Left kidney (tissue), 8 donors: ENCODE measurements at places on chromosomes 16 and 17. TPM values are rescaled to one million over a fixed set of nuclear protein-coding genes. Genes with fewer than 3 reads are reported as not detected.

DNA sequence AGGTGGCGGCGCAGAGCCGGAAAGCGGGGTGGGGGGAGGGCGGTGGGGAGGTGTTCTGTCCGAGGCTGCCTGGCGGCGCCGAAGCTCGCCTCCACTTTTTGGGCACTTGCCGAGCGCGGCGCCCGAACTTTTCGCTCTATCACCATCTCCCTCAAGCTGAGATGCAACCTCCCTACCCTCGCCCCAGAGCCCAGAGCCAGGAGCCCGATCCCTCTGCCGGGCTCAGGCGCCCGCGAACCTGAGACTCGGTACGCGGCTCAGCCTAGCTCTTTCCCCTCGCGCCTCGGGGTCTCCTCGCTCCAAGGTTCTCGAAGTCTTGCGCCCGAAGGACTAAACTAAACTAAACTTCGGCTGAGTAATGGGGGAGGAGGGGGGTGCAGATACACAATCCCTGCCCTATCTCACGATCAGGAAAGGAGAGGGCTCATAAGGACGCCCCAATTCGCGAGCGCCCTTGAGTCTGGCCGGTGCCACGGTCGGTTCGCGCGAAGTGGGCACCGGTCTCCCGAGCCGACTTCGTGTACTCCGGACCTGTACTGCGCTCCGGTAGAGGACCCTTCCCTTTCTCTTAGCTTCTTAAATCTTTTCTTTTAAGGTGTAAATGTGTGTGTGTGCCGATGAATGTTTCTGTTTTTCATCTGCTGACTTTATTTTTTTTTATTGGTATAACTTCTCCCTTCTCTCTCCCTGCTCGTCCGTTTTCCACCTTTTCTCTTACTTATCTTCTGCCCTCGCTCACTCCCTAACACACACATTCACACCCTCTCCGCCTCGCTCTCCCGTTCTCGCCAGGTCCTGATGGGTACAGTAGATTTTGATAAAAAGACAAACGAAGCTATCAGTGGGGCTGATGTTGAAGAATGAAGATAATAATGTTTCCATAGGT, 1.9 kb upstream of the SALL1 start:
- no peak for DNase-seq

DNA sequence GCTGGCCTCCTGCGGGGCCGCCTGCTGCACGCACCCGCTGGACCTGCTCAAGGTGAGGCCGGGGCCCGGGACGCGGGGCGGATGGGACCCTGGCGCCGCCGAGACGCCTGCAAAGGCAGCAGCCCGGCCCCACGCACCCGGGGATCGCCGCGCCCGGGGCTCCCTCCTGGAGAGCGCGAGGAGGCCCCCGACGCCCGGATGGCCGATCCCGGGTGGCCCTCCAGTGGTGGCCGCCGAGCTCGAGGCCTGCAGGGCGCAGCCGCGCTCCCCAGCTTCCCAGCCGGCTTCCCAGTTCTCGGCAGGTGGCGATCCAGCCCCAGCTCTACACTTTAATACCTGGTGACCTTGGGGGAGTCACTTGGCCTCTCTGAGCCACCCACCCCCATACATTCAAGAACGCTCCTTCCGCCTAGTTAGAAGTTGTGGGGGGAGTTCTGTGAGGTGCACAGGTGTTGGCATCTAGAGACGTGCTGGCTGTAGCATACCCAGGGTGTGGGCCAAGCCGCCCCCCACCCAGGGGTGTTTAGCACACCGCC, 452 bp downstream of the SLC25A10 start:
- DNase-seq = no peak

The AOC2 gene
- 1.5 TPM for polyA plus RNA-seq

GRCh38 chr17:17886226-17886625, 49.4 kb upstream of the SREBF1 start:
- DNase-seq = no peak
